ENCODE measurements at places on chromosomes 7 and 10. TPM values are rescaled to one million over a fixed set of nuclear protein-coding genes. Genes with fewer than 3 reads are reported as not detected.

GRCh38 chr10:24968349-24968748 is 15.9 kb upstream of the PRTFDC1 start:
- DNase-seq: no peak

DNA sequence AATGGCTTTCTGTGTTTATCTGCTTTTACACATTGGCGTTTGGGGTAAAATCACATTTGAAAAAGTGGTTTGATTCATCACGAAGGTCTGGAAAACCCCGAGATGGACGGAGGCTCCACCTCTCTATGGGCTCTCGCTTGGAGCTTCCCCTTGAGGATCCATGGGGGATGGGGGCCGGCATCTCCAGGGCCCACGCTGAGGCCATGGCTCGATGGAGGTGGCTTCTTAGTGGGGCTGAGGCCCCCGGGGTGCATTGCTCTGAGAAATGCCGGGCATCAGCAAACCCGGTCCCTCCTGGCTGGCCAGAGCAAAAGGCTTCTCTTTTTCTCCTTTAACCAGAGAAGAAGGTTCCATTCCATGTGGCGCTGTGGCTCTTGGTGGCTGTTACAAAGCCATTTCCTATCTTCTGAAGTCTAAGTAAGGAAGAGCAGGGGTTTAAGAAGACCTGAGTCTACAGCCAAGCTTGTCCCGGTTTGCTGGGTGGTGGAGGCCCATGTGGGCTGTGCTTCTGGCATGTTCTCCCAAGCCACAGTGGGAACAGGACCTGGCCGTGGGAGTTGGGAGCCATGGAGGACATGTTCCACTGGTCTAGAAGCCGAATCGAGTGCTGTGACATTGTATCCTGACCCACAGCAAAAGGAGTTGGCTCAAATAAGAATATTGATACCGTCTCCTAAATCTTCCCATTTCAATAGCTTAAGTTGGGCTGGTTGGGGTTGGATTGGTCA is 243.5 kb upstream of the PITRM1 start:
- DNase-seq: no peak

DNA sequence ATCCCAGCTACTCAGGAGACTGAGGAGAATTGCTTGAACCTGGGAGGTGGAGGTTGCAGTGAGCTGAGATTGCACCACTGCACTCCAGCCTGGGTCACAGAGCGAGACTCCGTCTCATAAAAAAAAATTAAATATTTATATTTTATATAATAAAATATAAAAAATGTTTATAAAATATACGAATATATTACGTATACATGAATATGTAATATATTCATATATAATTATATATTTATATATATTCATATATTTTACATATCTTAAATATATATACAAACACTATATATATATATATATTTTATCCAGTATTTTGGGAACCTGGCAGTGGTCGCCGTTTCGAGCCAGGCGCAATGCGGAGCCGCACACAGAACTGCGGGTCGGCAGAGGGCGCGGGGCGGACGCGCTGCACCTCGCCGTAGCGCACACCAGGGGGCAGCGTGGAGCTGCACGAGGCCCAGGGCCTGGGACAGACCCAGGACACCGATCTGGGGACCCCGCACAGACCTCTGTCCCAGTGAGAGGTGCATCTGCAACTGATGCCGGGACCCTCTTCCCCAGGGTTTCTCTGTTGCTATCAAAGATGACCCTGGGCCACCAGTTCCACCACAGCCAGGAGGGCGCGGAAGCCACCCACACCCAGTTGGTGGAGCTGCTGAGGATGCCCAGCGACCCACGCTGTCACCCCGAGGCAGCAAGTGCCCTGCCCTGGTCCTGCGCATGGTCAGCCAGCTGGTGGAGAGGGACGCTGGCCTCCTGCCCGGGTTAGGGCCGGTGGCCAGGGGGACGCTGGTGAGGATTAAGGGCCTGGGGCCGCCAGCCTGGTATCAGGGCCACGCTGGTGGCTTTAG is 22.7 kb downstream of the AP5Z1 start:
- peak; percentile 54 for DNase-seq

DNA sequence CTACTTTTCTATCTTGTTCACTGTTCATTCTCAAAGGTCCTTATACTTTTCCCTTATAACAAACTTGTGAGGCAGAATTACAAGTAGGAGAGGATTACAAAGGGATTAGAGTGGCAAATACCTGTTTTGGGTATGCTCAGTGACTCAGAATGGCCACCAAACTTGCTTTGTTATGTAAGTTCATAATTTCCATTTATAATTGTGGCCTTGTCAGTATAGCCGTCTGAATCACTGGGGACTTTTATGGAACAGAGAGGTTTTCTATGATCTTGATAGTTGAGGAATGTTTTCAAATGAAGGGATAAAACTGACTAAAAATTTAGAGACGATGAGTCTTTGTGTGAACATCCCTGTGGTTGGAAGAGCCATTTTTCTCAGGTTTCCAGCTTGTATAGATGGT is 116.2 kb downstream of the SND1 start:
- DNase-seq: no peak

- no peak for DNase-seq
Measured at GRCh38 chr10:98610301-98610700, 163.6 kb upstream of the HPS1 start.

- no peak for DNase-seq
Measured at GRCh38 chr10:79046741-79047583, 21.8 kb upstream of the ZMIZ1 start.

GRCh38 chr7:27125986-27126394 is 4.6 kb downstream of the HOXA4 start:
- no peak for DNase-seq

- no peak for DNase-seq
Measured at GRCh38 chr10:21650353-21650752, 116.3 kb downstream of the MLLT10 start.

GRCh38 chr7:54743580-54743979 is 15.4 kb downstream of the SEC61G start:
- no peak for DNase-seq

- no peak for DNase-seq
Measured at GRCh38 chr7:10875080-10875479, 98.6 kb upstream of the PHF14 start.

- no peak for DNase-seq
Measured at GRCh38 chr7:69254643-69255042, 343.6 kb upstream of the AUTS2 start.

GRCh38 chr7:43439631-43440401 is 143.1 kb upstream of the STK17A start:
- DNase-seq: peak; percentile 37

GRCh38 chr7:137695494-137695893 is 151.3 kb downstream of the DGKI start:
- DNase-seq: no peak

DNA sequence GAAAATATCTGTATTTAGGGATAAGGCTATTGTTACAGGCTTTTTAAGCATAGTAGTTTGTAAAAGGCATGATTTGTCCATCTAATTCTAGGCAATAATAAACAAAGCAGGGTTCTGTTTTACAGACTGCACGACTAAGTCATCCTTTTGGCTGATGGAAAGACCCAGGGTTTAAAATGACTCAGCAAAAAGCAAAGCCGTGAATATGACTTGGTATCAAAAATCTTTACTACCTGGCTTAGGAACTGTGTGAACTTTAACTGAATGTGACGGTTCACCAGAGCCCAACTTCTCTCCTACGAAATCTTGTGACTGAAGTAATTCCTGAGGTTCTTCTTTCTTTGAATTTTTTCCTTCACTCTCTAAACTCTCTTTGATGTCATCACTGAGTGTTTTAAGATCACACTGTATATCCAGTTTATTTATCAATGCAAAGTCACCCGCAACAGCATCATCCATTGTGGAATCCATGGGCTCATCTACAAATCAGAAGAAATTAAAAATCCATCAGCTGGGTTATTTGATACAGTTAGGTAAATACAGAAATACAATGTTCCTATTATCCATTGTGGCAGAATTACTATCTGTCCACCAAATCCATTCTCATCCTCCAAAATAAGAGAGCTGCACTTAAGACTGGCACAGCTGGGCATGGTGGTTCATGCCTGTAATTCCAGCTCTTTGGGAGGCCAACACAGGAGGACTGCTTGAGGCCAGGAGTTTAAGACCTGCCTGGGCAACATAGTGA is 17.0 kb downstream of the ATE1 start:
- DNase-seq: no peak

DNA sequence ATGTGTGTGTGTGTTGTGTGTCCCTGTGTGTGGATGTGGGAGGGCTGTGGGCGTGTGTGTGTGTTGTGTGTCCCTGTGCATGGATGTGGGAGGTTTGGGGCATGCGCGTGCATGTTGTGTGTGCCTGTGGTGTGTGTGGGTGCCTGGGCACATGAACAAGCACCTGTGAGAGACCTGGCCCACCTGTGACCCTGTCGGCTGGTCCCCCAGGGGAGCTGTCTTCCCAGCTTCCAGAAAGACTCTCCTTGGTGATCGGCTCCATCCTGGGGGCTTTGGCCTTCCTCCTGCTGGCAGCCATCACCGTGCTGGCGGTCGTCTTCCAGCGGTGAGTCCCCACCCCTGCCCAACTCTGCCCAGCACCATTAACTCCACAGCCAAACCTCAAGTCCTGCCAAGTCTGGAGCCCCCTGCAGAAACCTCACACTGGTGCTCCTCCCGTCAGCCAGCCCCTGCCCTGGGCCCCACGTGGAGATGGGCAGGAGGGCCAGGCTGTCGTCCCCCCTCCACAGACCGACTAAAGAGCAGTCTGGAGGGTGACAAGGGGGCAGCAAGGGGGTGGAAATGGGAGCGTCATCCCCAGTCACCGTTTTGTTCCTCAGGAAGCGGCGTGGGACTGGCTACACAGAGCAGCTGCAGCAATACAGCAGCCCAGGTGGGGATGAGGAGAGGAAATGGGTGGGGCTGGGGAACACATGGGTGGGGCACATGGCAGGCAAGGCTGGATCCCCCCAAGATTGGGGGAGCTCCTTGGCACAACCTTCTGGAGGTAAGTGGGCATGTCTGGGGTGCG is 12.7 kb downstream of the EPHB6 start:
- DNase-seq: no peak

DNA sequence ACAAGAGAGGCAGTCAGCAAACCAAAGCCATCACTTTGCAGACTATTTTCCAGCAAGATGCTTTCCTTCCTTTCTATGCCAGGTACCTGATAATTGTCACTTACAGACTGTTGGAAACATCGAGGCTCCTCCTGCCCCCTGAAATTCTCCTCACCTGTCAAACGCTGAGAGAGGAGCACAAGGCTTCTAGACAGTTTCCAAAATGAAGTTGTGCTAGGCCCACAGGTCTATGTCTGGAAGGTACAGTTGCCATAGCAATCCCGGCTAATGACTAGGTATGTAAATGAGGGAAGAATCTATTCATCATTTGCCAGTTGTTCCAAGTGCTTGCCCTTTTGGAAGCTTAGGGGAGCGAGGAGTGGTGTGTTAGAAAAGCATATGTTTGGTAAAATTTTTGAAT is 334.4 kb downstream of the CALN1 start:
- no peak for DNase-seq

DNA sequence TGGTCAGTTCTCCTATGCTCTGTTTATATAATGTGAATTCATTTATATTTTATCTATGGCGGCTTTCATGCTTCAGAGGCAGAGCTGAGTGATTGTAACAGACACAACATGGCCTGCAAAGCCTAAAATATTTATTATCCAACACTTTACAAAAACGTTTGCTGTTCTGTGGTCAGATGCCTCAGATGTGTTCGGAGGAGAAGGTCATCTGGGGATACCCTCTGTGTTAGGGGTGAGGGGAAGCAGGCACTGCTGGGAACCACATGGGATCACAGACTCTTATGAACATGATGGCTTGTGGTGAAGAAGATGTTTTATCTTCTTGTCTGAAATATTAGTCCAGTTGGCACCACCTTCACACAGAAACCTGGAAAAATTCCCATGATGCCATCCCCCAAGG is 203.4 kb downstream of the PHTF2 start:
- no peak for DNase-seq

DNA sequence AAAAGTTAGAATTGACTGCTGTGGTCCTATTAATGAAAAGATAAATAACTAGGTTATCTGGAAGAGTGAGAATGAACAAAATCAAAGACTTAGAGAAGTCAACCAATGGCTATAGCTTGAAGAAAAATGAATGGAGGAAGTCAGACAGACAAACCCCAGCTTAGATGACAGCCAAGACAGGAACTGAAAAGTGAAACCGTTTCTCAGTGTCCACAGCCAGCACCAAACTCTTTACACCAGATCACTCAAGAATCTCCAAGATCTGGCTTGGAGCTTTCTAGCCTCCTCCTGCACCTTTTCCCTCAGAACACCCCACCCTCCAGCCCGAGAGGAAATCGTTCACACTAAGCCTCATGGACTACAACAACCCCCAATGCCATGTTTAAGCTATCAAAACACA is 167.0 kb downstream of the SFMBT2 start:
- no peak for DNase-seq

GRCh38 chr10:10462151-10462941 is 555.3 kb upstream of the CELF2 start:
- DNase-seq: no peak

- no peak for DNase-seq
Measured at GRCh38 chr7:66687186-66687585, 53.3 kb upstream of the RABGEF1 start.

DNA sequence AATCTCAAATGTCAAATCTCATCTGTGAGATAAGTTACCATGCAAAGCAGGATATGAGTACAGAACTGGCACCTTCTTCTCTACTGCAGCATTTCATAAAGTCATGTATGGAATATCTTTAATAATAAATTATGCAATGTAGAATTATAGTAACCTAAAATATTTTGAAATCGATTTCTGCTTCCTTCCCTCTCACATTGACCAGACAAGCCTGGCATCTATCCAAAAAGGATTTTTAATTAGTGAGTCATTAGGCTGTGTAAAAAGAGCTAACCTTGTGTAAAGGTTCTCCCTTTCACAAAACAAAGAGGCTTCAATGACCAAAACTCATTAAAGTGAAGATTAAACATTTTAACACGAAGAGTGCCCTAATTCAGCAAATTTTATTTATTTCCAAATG is 48.8 kb upstream of the EXOC6 start:
- DNase-seq: no peak

DNA sequence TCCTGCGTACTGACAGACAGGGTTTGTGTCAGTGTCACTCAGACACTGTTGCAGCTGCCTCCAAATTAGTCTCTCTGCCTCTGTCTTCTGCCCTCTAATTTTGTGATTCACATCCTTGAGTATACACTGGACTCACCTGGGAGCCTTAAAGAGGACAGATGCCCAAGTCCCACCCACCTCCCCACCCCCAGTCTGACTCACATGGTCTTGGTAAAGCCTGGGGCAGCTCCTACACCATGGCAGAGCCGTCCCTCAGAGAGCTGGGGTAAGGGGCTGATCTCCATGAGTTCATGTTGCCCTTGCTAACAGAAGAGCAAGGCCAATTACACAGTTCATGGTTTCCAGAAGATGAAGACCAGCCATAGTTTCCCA is 197.6 kb upstream of the STK17A start:
- DNase-seq: no peak

The MEOX2 gene
- not detected for total RNA-seq

The TSPAN14 gene
- total RNA-seq: 45.4 TPM

The CFAP58 gene
- 1.1 TPM for total RNA-seq

The DNAJC12 gene
- total RNA-seq: 11.0 TPM

The CCDC7 gene
- 12.2 TPM for total RNA-seq

The ETV1 gene
- total RNA-seq: 0.05 TPM

The CRYGN gene
- not detected for total RNA-seq

The WIPF3 gene
- total RNA-seq: not detected

The ACSM6 gene
- not detected for total RNA-seq

The ADCYAP1R1 gene
- not detected for total RNA-seq
